ENCODE measurements at places on chromosomes 1 and 21. TPM values are rescaled to one million over a fixed set of nuclear protein-coding genes. Genes with fewer than 3 reads are reported as not detected.

CZIB gene
- 61.1 TPM for total RNA-seq

GNB1 gene
- 158 TPM for total RNA-seq

PDC gene
- total RNA-seq = not detected

LAMTOR2 gene
- total RNA-seq = 55.0 TPM

SIM2 gene
- not detected for total RNA-seq

BRINP3 gene
- total RNA-seq = 5.4 TPM

CNTN2 gene
- 0.58 TPM for total RNA-seq

MROH9 gene
- total RNA-seq = not detected

REN gene
- not detected for total RNA-seq

PYGO2 gene
- 12.9 TPM for total RNA-seq

DIP2A gene
- total RNA-seq = 25.9 TPM

FCRL6 gene
- 0.33 TPM for total RNA-seq

CXADR gene
- total RNA-seq = 24.5 TPM

TNFRSF9 gene
- not detected for total RNA-seq

PTGS2 gene
- 0.85 TPM for total RNA-seq

LPAR3 gene
- 16.2 TPM for total RNA-seq

EDARADD gene
- 1.4 TPM for total RNA-seq

PCSK9 gene
- not detected for total RNA-seq

GBP4 gene
- 6.2 TPM for total RNA-seq

FMO2 gene
- 49.7 TPM for total RNA-seq

GJA5 gene
- 69.8 TPM for total RNA-seq

LRRC40 gene
- 9.0 TPM for total RNA-seq

LDLRAD1 gene
- total RNA-seq = not detected

UBR4 gene
- total RNA-seq = 54.3 TPM

CHI3L2 gene
- 1.1 TPM for total RNA-seq

NBPF15 gene
- total RNA-seq = 7.6 TPM

SPATA6 gene
- 9.3 TPM for total RNA-seq

CCDC190 gene
- 0.80 TPM for total RNA-seq

SEMA4A gene
- 1.0 TPM for total RNA-seq

RBBP4 gene
- total RNA-seq = 96.6 TPM
